ENCODE measurements at places on chromosomes 5 and 9. TPM values are rescaled to one million over a fixed set of nuclear protein-coding genes. Genes with fewer than 3 reads are reported as not detected.
A peak's percentile ranks its signal among the peaks of the same experiment; 100 is the strongest.

F2RL2 gene
- total RNA-seq: 93.9 TPM

SPATA31A6 gene
- total RNA-seq: not detected

PROB1 gene
- total RNA-seq: not detected

DNA sequence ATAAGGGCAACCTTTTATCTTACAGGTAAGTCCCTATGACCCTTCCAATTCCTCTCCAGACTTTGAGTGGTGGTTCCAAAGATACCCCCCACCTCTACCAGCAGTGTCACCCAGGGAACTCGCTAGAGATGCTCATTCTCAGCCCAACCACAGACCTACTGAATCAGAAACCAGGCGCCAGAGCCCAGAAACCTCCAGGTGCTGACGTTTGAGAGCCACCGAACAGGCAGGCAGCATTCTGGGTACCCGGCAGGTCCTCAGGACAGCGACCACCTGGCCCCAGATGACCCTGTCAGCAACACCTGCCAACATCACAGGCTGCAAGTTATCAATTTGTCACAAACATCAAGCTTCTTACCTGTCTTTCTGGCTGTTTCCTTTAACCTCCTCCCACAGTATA lies 19.5 kb downstream of the RAPGEF1 start:
- DNase-seq: no peak

DNA sequence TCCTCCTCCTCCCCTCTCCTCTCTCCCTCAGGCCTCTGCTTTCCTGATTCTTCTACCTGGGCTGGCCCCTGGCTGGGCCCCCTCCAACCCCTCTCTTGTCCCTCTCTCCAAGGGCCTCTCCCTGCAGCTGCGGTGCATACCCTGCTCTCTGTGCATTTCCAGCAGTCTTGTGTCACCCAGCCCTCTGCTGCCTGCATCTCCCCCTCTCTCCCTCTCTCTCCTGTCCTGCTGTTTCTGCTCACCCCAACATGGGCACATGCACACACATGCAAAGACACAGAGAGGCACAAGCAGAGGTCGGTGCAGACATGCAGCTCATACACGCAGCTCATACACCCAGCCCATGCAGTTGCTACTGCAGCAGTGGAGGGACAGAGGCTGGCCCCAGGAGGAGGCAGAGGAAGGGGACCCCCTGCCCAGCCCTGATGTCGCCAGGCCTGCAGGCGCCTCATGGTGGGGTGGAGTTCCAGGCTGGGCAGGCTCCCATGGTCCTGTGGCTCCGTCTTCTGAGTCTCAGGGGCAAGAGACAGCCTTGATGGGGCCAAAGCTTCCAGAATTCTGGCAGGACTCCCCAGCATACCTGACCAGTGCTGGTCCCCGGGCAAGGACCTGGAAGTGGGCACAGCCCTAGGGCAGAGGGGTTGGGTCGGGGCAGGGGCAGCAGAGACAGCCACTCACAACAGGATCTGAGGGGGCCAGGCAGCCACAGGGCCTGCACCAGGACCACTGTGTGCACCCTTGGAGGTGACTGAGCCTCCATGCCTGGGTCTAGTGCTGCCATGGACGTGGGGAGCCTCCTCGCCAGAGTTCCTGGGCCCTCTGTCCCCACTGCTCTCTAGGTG lies 216.9 kb downstream of the C9orf50 start:
- DNase-seq: no peak

DNA sequence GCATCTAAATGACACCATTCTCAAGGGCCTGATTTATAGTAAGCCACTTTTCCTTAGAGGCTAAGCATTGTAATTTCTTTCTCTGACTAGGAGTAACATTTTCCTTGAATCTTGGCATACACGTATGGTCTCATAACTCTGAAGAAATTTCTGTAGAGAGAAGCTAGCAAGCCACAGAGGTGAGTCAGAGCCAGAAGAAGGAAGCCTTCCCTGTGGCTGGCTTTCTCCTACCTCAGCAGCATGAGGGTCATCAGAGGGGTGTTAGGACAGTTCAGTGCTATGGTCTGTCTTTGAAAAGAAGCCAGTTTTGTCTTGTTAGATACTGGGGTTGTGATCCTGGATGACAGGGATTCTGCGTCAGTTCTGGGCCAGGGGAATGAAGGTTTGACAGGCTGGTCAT lies 3.2 kb downstream of the SNX30 start:
- DNase-seq: peak; percentile 61

DNA sequence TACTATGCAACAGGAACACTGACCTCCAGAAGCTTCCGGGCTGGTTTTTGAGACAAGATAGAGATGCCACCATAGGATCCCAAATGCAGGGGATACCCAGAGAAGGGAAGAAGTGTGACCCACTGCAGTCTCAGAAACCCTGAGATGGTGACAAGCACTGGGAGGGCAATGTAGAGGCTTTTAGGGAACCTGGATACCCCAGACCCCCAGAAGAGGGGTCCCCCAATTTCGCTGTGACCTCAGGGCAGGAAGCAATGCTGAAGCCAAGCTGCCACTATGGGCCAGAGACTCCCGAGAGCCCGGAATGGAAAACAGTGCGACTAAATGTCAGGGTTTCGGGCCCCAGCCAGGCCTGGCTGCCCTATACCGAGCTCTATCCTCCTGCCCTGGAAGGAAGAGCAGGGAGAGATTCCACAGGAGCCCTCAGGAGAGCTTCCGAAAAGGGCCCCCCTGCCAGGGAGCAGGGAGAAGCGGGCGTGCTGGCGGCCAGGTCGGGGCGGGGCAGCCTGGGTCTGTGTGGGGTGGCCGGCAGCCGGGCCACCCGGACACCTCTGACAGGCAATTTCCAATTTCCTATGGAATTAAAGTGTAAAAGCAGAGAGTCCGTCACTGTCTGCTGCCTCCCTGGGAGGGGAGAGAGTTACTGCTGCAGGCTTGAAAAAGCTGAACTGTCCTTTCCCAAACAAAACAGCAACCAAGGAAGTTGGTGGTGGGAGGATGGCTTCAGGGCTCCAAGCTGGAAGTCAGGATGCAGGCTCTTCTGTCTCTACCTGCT lies 154.2 kb downstream of the FGF18 start:
- DNase-seq: no peak

- DNase-seq: no peak
Measured at GRCh38 chr9:76294301-76294700, 99.9 kb downstream of the RFK start.

GRCh38 chr9:89426384-89426961 lies 71.4 kb downstream of the SEMA4D start:
- DNase-seq: no peak

DNA sequence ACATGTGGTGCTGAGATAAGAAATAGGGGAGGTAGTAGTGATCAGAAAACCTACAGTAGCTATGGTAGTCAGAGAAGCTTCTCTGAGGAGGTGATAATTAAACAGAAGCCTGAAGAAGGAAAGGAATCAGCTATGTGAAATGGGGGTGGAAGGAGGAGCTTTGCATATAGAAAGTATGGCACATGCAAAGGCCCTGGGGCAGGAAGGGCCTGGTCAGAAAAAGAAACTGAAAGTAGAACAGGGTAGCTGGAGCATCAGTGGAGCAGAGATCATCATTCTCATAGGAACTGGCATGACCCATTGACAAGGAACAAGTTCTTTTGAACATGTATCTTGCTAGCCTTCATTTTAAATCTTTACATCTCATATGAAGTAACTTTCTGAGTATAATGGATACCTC lies 80.7 kb upstream of the ADRA1B start:
- DNase-seq: no peak

DNA sequence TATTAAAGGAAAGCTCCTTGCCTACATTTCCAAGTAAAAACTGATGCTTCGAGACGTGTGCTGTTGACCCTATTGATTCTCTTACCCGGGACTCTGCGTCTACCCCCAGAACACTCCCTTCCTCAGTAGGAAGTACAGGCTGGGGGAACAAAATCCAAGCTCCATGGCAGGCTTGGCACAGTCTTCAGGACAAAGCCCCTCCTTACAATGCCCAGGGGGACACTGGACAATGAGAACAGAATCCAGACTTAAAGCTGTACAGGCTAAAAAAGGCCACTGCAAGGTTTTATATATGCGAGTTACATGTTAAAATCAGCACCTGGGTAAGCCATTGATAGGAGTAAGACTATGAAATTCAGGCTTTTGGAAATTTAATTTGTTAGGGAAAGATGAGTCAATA lies 250.6 kb upstream of the DAPK1 start:
- no peak for DNase-seq
